Mesendoderm (in vitro differentiated cells): ENCODE measurements at places on chromosomes 12 and 14.
A peak's percentile ranks its signal among the peaks of the same experiment; 100 is the strongest.

DNA sequence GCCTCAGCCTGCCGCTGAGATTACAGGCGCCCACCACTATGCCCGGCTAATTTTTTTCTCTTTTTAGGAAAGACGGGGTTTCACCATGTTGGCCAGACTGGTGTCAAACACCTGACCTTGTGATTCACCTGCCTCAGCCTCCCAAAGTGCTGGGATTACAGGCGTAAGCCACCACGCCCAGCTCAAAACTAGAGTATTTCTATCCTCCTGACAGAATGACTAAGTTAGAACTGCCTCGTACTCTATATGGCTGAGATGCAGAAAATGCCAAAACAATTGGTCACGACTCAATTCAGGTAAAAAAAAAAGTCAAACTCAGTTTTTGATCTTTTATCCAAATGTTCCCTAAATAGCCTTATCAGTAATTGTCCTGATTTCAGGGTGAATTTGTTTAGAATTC lies 11.1 kb downstream of the AKAP5 start:
- DNase-seq = no peak

DNA sequence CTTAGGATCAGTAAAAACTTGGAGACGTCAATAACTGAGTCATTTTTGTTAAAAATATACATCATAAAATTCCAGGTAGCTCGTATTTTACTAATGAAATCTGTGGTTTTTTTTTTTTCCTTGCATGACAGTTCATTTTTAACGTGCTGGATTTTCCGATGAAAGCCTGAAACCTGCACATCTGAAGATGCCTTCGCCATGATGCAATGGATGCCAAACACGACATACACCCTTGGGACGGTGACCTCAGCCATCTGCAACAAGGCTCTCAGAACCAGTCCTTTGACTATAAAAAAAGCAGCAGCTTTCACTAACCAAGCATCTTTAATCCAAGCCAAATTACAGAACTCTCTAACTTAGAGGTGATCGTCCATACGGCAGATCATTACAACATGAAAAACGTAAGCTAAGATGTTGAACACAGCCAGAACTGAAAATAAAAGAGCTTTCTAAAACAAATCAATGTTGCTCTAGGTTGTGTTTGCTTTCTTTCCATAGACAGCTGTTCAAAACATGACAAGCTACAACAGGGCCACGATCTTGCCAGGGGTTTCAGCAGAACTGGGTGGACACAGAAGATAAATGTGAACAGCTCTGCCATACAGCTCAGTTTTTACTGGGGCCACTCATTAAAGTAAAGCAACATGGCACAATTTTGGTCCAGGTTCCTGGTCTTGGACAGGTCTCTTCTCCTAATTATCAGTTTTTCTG lies 7.8 kb downstream of the NIN start:
- DNase-seq = peak; percentile 35

DNA sequence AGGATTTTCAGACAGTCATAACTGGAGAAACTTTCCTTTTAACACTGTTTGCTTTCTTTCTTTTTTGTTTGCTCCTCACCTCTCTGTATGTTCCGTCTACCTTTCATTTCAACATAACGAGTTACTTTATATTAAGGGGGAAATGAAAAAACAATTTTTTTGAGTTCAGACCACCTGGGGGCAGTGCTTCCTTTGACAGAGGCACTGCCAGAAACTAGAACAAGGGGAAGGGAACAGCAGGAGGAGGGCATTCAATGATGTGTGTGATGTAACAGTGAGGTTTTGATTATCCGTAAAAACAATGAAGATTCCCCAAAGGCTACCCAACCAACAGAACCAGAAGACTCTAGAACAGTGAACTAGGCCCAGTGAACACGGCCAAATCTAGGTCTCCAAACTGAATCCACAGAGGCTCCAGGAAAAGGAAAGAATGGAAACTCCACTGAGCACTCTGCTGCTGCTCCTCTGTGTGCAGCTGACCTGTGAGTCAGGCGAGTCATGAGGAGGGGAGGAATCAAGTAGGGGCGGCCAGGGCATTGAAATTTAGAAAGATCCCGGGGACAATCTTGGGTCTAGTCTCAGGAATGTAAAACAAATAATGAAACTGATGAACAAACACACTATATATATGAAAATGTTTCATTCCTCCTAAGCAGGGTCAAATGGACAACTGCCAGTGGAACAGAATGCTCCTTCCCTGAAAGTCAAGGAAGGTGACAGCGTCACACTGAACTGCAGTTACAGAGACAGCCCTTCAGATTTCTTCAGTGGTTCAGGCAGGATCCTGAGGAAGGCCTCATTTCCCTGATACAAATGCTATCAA lies 323.5 kb downstream of the DAD1 start:
- peak; percentile 59 for DNase-seq

DNA sequence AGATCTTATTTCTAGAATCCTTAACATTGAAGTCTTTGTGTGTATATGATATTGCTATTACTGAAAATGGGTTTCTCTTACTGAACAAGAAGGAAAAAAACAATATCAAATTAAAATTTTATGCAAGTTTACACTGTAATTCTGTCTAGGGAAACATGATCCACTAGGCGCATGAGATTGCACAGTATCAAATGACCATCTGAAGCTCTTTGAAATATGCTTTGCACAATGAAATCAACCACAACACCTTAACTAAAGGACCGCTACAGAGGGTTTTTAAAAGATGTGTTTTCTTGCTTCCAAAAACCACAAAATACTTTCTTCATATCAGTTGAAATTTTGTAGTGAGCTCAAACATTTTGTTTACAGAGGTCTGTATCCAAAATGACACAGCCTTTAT lies 15.1 kb upstream of the KERA start:
- no peak for DNase-seq

- peak; percentile 87 for DNase-seq
Measured at GRCh38 chr12:103632554-103633216, 45.6 kb downstream of the STAB2 start.

DNA sequence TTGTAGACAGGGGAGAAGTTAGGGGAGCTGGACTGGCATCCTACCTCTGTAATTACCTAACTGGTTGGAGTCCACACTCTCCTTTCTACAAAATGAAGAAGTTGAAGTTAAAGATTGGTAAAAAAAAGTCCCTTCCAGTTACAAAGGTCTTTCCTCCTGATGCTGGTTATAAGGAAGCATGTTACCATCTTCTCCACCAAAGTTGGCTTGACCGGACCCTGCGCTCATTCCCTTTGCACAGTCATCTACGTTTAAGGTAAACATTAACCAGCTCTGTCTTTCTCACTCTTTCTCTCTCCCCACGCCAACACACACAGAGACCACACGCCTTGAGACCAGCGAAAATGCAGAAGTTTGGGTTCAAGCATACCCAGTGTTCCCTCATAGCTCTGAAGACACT lies 11.9 kb downstream of the FBLN5 start:
- DNase-seq = no peak

DNA sequence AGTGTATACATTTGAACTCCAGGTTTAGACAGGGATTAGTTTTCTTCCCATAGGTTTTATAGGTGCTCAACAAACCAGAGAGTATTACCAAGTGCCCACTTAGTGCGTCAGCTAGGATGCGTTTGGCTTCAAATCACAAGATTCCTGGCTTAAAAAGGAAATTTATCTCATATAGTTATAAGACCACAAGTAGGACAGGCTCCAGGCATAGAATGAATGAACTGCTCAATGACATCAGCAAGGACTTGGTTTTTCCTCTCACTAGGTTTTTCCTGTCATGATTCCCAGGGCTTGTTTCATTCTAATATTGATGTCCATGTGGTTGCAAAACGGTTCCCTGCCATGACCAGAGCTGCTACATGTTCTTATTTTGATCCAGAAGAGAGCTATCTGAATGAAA lies 6.1 kb upstream of the IRAK3 start:
- no peak for DNase-seq

GRCh38 chr14:81091660-81092059 lies 129.1 kb downstream of the GTF2A1 start:
- no peak for DNase-seq

DNA sequence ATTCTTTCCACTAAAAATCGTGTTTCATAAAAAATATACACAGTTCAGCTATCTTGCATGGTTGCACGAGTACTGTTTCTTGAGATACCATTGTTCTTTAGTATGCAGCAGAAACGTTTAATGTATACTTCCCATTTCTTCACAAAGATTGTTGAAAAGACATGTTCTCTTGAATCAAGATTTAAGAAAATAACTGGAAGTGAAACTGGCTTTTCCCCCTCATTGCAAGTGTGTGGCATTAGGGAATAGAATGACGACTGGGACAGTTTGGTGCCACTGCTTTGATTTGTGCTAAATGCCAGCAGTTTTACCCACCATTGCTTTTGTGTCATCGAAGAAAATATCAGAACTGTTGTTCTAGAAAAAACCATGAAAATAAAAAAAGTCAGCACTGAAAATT lies 20.3 kb upstream of the DHRS2 start:
- DNase-seq = no peak

- no peak for DNase-seq
Measured at GRCh38 chr12:127984386-127985055, 282.4 kb upstream of the TMEM132C start.

GRCh38 chr12:96177013-96177412 lies 17.2 kb upstream of the ELK3 start:
- DNase-seq = no peak

DNA sequence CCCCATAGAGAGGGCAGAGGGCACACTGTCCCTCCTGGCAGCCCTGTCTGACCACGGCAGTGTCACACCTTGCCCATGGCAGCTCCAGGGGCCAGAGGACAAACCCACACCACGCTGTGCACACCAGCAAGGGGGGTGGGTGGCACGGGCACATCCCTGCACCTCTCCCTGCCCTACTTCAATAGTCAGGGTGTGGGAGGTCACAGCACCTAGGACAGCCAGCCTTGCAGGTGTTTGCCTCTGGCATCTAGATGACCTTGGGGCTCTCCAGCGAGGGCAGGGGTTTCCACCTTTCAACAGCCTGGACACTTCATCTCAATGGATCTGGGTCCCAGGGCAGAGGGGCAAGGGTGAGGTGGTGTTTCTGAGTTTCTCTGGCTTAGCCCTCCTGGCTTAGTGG lies 69.2 kb downstream of the LGMN start:
- no peak for DNase-seq

DNA sequence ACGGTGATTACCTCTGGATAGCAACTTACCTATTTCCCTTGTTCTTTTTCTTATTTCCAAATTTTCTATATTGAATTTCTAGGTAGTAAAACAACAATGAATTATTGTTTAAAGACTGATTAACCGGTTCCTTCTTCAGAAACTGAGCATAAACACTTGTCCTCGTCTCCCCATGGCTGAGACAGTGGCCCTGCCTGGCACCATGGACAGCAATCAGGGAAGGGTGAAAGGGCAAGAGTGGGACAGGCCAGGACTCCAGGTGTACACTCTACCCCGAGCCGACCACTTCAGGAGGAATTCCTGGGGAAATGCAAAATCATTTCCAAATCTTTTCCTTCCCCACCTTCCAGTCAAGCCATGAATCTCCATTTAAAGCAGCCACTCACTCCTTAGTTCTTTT lies 48.8 kb upstream of the LTBP2 start:
- no peak for DNase-seq

- DNase-seq = no peak
Measured at GRCh38 chr12:121300083-121300819, 3.7 kb upstream of the CAMKK2 start.

- peak; percentile 76 for DNase-seq
Measured at GRCh38 chr12:31897781-31898503, 61.3 kb upstream of the RESF1 start.

DNA sequence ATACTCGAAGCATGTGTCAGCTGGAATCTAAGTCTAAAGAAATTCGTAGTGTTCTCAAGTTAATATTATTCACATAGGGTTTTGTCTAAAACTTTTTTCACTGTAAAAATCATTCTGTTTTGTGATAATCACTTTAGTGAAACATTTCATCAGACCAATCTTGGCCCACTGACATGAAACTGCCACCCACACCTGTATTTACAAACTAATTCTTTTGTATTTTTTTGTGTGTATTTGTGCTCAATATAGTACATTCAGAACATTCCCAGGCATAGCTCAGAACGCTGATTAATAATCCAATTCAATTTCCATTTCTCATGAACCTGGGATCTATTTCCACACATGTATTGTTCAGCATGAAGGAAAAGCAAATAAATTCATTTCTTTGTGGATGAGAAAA lies 191.7 kb downstream of the RASSF9 start:
- no peak for DNase-seq

- DNase-seq = no peak
Measured at GRCh38 chr12:112458330-112458729, 39.6 kb downstream of the PTPN11 start.

DNA sequence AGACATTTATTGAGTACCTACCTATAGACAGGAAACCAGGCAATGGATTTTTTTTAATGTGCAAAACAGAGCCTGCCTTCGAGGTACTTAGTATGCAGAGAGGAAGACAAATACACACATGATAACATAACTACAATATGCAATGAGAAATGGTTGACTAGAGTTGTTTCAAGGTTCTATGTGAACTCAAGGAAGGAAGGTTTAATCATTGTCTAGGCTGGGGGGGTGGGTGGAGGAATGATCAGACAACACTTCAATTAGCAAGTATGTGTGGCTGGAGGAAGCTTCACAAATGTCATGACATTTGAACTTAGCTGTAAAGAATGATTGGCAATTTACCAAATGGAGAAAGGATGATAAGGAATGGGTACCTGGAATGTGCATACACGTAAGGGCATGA lies 985.3 kb downstream of the FLRT2 start:
- DNase-seq = peak; percentile 11

GRCh38 chr14:29042551-29042950 lies 276.0 kb downstream of the FOXG1 start:
- DNase-seq = no peak

GRCh38 chr12:46547421-46548354 lies 175.1 kb upstream of the SLC38A2 start:
- no peak for DNase-seq

DNA sequence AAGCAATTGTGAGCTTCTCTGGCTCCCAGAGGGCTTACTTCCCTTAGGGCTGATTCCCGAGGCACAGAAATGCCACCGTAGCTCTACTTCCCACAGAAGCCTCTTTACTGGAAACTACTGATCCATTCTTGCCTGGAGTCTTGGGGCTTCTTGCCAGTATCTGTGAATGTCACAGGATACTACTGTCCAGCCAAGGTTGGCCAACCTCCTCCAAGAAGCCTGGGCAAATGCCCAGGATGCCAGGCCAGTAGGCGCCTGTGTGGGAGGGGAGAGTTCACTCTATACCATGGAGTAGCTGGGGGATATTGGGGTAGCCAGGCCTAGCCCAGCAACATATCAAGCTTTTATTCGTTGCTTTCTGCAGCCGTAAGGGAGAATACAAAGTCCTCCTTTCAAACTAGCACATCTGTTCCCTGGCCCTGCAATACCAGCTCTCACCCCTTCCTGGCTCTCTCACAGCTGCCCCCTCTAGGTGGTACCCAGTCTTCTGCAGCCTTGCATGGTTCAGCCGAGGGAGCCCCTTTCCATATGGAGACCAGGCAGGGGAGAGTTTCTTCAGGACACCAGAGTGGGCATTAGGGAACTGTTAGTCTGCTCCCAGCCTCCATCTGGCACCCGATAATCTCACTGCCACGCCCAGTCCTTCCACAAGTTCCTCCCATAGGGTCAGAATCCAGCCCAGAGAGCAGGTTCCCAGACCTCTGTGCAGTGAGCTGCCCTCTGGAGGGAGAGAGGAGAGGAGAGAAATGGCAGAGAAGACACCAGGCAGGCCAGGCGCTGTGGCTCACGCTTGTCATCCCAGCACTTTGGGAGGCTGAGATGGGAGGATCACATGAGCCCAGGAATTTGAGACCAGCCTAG lies 24.3 kb upstream of the PLEK2 start:
- DNase-seq = no peak

GRCh38 chr12:8088574-8088973 lies 6.5 kb downstream of the NECAP1 start:
- no peak for DNase-seq

- DNase-seq = no peak
Measured at GRCh38 chr12:87425942-87426554, 603.2 kb downstream of the C12orf50 start.
